ENCODE measurements at places on chromosomes 2 and 18.

GRCh38 chr2:168208652-168209051, 38.7 kb downstream of the STK39 start:
- no peak for DNase-seq

DNA sequence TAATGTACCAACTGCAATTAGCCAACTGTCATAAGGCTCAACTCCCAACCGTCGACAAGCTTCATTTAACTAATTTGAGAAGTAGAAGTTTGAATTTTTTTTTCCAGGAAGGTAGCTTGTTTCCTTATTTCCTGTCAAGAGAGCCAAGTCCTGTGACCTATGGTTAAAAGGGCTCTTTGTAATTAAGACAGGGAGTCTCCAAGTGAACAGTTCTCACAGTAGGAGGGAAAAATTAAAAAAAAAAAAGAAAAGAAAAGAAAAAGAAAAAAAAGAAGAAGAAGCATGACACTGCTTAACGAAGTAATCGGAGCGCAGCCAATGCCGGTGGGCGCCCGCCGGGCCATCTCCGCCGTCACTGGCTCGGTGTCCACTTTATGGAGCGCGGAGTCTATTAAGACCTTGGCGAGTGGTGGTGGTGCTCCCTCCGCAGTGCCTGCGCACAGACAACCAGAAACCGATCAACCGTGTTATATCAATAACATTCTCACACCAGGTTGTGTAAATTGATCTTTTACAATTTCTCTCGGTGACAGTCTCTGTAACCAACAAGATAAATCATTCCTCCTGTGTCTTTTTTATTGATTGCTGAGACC, 197.2 kb upstream of the POU3F3 start:
- no peak for DNase-seq

DNA sequence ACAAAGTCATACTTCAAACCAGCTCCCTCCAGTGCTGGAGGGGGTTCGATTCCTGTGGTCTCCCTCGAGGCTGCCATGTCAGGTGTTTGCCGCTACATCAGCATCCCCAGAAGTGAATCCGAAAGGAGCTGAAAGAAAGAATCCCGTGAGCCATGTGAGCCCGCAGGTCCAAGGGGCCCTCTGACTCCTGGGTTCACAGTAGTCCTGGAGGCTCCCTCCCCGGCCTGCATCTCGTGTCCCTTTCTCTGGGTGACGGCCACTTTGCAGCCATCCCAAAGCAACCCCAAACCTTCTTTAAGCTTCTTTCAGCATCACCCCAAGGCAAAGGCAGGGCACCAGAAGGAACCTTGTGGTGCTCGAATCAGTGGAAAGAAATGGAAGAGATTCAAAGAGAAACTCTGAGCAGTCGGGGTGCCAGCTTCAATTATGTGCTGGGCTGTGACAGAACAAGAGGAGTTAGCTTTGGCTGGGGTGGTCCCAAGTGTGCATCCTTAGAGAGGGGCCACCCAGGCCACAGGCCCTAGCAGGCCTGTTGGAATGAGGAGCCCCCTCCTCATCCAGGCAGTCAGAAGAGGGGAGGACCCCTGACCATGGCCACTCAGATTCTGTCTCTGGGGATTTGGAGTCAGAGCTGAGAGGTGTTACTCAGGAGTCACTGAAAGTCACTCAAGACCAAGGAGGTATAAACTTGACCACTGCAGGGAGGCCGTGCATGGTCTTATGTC, 59.7 kb downstream of the CIB4 start:
- DNase-seq = no peak

DNA sequence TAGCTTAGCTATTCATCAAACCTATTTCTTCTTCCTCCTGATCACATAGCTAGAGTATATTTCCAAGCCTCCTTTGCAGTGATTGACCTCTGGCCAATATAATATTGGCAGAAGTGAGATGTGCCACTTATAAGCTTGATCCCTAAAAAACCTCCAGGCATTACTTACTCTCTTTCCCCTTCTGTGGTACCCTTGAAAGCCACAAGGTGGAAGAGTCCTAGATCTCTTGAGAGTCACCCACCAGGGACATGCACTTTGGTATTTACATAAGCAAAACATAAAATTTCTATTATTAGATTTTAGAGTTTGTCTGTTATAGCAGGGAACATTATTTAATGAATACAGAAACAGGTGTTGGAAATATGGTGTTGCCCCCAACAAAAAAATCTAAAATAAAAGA, 112.0 kb downstream of the EXOC6B start:
- no peak for DNase-seq

- DNase-seq = no peak
These were observed 313.0 kb downstream of the CDH2 start for GRCh38 chr18:27863780-27864430.
